ENCODE measurements at places on chromosomes 6 and 20.

- DNase-seq, result no peak
Observed at GRCh38 chr20:33821270-33821836, 10.2 kb downstream of the CHMP4B start.

GRCh38 chr6:72959821-72960220, 265.5 kb downstream of the KHDC1L start:
- no peak for DNase-seq

DNA sequence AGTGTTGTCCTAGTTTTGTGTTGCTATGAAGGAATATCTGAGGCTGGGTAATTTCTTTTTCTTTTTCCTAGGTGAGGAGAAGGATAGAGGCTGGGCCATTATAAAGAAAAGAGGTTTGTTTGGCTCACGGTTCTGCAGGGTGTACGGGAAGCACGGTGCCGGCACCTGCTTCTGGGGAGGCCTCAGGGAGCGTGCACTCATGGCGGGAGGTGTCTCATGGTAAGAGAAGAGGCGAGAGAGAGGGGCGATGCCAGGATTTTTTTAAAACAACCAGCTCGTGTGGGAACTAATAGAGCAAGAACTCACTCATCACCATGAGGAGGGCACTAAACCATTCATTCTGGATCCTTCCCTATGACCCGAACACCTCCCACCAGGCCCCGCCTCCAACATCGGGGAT, 14.2 kb upstream of the NPBWR2 start:
- peak; percentile 15 for DNase-seq

DNA sequence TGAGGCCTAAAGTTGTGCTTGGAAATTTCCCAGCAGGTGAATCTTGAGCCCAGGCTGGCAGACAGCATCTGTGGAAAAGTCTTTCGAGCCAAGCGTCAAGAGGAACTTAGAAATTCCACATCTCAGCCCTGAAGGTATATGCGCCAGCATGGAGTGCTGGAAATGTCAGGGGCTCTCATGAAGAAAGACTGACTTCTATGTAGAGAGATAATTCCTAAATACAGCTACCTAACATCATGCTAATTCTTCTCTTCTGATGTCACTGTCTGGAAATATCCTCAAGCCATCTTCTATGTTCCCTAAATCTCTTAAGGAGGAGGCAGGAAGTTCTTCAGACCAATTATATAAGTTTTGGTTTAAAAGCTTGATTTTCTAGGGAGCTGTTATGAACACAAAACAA, 492.4 kb upstream of the MARCKS start:
- no peak for DNase-seq

DNA sequence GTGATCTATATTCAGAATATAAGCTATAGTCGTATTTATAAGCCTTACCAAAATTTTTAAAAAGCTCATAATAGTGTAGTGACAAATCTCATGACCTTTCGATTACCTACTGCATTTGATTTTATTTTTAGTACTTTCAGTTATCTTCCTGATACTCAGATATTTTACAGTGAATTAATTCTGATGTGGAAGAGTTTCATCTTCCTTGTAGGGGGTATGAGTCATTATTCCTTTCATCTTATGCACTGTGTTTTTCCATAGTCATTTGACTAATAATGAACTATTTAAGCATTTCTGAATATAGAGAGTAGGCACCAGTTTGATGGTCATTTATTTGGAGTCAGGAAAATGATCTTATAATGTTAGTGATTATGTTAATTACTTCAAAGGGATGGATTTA, 36.4 kb downstream of the HDGFL1 start:
- no peak for DNase-seq

- DNase-seq, result no peak
Observed at GRCh38 chr6:97626671-97627441, 343.8 kb upstream of the MMS22L start.

DNA sequence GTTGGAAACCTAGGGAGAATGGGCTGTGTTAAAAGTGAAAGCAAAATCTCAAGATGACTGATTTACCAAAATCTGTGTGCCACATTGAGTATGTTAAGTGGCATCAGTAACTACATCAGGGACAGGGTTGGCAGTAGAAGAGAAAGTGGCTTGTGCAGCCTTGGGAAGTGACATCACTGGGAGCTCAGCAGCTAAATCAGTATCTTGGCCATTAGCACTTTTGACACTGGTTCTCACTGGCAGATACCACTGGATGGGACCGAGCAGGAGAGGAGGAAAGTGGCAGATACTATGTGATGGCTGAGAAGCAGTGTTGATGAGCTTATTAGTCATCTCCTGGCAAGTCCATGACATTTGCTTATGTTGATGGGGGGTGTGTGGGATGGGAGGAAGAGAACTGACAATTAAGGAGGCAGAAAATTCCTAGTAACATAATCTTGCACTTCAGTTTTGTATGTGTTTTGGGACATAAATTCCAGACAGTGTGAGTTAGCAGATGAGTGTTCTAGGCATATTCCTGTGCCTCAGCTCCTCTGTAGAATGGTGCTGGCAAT, 322.2 kb downstream of the SOX4 start:
- no peak for DNase-seq

- DNase-seq, result no peak
Observed at GRCh38 chr20:45032781-45033180, 66.5 kb downstream of the STK4 start.

- peak; percentile 91 for DNase-seq
Observed at GRCh38 chr6:31087494-31088089, 24.8 kb downstream of the C6orf15 start.

GRCh38 chr6:35047265-35048011, 93.7 kb downstream of the TCP11 start:
- DNase-seq, result no peak

GRCh38 chr6:27617046-27617687, 144.3 kb upstream of the ZNF184 start:
- no peak for DNase-seq

- no peak for DNase-seq
Observed at GRCh38 chr20:45176526-45177267, 2.0 kb downstream of the PI3 start.

- DNase-seq, result no peak
Observed at GRCh38 chr6:143882401-143882930, 18.2 kb downstream of the ZC2HC1B start.

GRCh38 chr6:35128496-35128895, 12.6 kb downstream of the TCP11 start:
- DNase-seq, result no peak

Measured in naive thymus-derived CD8-positive, alpha-beta T cell (primary cell).